ENCODE measurements at places on chromosomes 12 and 14. TPM values are rescaled to one million over a fixed set of nuclear protein-coding genes. Genes with fewer than 3 reads are reported as not detected.
A peak's percentile ranks its signal among the peaks of the same experiment; 100 is the strongest.

DNA sequence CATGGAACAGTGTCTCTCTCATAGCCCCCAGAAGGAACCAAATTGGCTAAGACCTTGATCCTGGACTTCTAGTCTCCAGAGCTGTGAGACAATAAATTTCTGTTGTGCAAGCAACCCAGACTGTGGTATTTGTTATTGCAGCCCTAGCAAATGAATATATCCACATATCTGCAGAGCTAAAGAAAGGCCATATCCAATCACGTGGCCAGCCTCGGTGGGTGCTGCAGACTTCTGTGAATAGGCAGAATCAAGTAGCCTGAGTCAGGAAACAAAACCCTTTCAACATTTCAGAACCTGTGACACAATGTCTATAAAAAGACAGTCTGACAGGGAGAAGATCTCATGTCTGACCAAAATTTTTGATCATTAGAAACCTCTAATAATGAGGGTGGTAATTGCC is 71.0 kb upstream of the CPM start:
- DNase-seq, result no peak

- no peak for DNase-seq
These were observed 13.5 kb upstream of the ATG14 start for GRCh38 chr14:55425091-55425490.

DNA sequence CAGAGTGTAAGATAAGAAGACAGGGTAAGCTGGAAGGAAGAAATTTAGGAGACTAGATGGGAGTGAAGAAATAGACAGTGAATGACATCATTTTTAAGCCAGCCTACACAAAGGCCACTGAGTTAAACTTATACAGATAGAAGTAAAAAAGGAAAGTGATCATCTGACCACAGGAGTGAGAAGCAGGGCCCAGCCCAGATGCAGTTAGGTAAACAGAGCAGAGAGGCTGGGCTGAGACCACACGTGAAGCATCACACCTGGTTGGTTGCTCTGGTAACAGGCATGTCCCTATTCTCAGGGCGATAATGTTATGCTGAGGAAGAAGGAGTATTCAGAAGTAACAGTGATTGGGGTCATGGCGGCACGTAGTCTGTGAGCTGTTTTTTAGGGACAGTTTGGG is 1079.4 kb downstream of the AACS start:
- DNase-seq, result no peak

DNA sequence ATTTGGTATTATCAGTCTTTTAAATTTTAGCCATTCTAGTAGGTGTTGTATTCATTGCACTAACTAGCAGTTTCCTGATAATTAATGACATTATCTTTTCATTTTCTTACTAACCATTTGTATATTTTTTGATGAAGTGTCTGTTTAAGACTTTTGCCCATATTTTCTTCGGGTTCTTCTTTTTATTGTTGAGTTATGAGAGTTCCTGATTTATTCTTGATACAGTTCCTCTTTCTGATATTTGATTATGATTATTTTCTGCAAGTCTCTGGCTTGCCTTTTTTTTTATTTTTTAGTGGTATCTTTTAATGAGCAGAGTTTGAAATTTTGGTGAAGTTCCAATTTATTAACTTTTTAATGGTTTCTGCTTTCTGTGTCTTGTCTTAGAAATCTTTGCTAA is 6.2 kb upstream of the RNU6-7 start:
- DNase-seq, result no peak

- DNase-seq, result no peak
These were observed 101.1 kb downstream of the CRACR2A start for GRCh38 chr12:3651585-3652424.

- DNase-seq, result peak; percentile 81
These were observed 18.1 kb upstream of the KSR2 start for GRCh38 chr12:117986705-117987469.

DNA sequence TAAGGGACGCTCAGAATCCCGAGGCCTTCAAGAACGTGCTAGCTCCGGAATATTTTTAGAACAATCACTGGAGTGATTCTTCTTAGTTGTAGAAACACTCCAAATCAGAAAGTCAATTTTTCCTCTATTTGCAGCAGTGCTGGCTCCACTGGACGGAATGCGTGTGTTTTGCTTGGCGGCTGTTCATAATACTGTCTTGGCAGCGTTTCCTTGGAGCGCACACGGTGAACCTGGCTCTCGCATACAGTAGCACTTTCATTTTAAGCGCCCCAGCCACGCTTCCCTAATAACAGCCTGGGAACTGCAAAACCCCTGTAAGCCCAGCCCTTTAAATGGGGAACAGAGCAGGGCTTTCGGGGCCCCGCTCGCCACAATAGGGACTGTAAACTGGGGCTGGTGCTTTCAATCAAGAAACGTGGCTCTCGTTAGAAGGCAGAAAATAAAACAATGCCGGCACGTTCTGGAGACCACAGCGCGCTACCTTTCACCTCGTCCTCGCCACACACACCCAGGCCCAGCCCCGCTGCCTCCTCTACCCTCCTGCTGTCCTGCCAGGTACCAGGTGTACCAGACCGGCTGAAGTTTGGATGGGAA is 79.9 kb downstream of the BCL11B start:
- peak; percentile 80 for DNase-seq

DNA sequence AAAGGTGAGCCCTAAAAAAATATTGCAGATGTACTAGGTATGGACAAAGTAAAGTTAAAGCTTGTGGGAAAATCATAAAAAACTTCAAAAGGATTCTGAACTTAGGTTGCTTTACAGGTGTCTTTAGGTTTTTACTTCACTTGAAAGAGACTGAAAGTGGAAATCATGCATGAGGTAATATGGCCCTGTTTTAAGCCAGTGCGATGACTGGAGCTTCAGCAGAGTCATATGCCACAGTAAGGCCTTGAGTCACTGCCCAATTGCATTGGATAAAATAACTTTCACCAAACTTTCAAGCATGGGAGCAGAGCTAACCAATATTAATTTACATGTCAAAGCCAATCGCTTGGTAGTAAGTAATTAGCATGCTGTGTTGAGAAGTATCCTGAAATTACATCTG is 63.9 kb upstream of the TMEM260 start:
- DNase-seq, result no peak

DNA sequence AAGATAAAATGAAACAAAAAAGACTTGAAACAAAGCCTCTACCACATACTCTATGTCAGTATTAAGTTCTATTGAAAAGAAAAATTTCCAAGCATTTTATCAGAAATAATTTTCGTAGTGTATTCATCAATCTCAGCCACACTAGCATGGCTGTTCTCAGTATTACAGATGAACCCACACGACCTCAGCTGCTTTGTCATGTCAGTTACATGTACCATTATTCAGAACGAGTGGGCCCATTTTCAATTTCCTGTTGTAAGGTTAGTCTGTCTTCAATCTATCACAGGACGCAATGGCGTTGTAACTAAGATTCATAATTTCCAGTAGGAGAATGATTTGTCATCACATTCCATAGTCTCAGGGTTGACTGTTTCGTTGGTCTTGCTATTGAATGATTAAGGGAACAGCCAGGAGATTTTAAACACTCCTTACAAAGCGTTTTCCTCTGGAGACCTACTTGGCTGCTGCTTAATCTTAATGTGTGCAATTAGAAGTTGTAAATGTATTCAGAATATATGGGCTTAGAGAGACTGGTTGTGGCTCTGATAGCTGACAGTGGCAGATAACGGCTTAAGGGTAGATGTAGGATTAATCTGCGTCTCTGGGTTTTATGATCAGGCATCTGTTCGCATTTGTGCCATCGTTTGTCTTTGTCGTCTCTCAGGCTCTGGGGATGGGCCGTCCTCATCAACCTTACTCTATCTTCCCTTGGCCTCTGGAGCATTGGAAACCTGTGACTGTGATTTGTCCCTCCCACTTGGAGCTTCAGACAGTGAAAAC is 65.4 kb downstream of the GLT1D1 start:
- no peak for DNase-seq

DNA sequence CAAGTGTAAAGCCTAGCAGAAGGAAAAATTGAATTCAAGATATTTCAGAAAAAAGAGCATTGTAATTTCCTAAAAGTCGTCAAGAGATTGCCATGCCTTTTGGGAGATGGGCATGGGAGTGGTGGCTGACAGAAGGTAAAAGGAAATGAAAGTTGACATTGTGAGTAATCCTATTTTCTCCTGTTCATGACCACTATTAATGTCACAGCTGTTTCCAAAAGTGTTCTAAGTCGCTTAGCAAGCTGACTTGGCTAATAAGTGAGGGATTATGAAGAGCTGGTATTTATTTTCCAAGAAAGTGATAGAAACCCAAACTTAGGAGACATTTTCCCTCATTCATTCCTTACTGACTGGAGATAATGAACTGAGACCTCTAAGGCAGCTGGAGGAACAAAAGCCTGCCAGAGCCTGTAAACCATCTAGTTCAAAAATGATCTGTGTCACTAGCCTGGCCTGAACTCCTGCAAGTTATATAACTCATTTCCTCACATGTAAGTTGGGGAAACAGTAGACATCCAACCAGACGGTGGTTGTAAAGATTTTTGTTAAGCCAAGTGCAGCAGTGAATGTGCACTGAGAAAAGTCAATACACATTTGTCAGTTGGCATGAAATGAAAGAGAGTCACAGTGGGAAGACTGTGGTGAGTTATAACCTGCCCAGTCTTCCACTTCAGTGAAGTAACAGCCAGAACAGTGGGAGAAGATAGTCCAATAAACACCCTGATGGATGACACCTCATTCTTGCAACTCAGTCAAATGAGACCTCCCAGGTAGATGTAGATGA is 75.8 kb downstream of the DIO2 start:
- DNase-seq, result peak; percentile 12

DNA sequence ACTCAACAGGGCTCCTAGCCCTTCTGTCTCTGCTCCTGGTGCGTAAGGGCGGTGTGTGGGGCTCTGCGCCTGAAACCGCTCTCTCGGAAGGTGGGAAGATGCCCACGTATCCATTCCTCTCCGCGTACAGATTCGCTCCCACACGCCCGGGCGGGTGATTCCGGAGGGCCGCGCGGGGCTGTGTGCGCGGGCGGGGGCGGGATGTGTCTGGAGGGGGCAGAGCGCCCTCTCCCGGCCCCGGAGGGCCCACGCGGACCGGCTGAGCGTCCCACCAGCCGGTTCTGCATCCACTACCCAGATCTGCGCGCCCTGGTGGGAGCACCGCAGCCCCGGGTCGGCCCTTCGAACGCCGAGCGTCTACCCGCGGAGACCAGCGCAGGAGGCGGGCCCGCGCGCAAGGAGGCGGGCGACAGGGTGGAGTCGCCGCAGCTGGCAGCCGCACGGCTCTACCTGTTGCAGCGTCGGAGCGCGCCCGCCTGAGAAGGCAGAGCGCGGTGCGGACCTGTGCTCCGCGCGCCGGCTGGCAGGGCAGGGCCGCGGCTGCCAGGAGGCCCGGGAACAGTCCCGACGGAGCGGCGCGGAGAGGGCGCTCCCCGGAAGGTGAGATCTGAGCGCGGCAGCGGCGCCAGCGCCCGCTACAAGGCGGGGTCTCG is 1.4 kb upstream of the KCNK13 start:
- peak; percentile 40 for DNase-seq

DNA sequence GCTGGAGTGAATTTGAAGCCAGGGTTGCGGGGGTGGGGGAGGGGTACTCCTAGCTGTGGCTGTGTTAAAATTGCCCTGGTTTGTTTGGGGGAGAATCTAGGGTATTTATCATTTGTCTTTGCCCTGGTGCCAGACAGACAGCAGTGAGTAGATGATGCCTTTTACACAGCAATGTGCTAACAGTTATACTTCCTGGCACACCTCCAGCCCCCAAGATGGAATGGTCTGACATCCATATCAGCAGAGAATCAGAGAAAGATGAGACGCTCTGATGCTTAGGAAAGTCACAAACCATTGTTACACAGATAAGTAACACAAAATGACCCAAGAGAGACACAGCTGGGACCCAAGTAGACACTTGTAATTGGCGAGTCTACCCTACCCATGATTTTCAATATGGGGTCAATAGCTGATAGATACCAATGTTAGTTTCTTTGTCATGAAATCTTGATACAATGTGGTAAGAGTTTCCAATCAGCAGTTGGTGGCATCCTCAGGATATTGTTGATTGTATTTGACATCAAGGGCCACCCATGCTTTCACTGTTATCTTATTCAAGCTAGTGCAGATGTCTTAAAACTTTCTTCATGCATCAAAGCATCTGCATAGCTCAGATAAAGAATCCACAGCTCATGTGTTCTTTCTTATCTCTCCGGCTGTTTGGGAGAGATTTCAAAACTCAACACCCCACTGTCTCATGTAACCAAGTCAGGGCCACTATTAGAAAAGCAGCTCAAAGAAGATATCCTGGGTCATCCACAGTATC is 2.6 kb upstream of the PRKAB1 start:
- DNase-seq, result no peak

GRCh38 chr12:1517734-1518525 is 76.5 kb downstream of the FBXL14 start:
- DNase-seq, result no peak

DNA sequence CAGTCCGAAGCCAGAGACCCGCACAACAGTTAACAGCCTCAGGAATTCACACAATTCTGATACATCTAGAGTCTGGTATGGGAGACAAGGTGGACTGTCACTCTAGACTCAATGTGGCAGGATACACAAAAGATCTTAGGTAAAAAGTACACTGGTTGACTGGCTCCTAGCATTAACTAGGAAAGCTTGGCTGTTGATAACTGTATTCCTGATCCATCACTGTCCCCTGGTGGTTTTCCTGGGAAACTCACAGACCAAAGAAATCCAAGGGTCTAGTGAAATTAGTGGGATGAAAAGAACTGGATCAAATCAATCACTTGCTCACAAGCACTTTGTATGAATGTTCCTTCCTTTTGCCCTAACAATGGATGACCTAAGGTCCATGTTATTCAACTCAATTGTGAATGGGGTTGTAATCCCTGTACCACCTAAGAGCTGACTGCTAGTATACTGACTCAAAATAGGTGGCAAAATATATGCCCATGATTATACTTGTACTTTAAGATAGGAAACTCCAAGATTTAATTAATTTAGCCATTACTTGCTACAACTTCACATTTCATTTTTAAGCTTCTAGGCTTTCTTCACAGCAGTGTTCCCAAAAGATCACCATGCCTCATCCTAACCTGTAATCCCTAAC is 14.0 kb downstream of the NPC2 start:
- DNase-seq, result no peak

Gene MIPOL1
- 11.9 TPM for total RNA-seq

Gene GYS2
- total RNA-seq, result not detected

Gene GLT1D1
- 0.16 TPM for total RNA-seq

Gene SRRM4
- 0.46 TPM for total RNA-seq

Gene AQP2
- not detected for total RNA-seq

Gene TPH2
- total RNA-seq, result 0.24 TPM

Gene NT5DC3
- total RNA-seq, result 12.0 TPM

Gene C3AR1
- 7.1 TPM for total RNA-seq

Gene PTPRO
- total RNA-seq, result 0.12 TPM

Gene RDH12
- total RNA-seq, result not detected

Gene ASB2
- total RNA-seq, result not detected

All from astrocyte (in vitro differentiated cells and primary cell).